ENCODE measurements at places on chromosomes 11 and 22. TPM values are rescaled to one million over a fixed set of nuclear protein-coding genes. Genes with fewer than 3 reads are reported as not detected.
A peak's percentile ranks its signal among the peaks of the same experiment; 100 is the strongest.

Gene GSTT2B
- total RNA-seq = 0.36 TPM

- DNase-seq = peak; percentile 82
Measured at GRCh38 chr11:17528181-17528691, 16.0 kb downstream of the USH1C start.

Gene GDPD5
- total RNA-seq = 14.5 TPM

GRCh38 chr11:47593934-47594855 is at the start of gene C1QTNF4:
Gene C1QTNF4 (minus strand): TSS chr11:47594411. CDS start chr11:47590810, 3,601 bp downstream.
- no peak for DNase-seq

Gene HSCB
- total RNA-seq = 12.8 TPM

GRCh38 chr11:69351460-69351859 is 57.5 kb downstream of the MYEOV start:
- DNase-seq = no peak

GRCh38 chr22:38132794-38133193 is 22.3 kb upstream of the BAIAP2L2 start:
- DNase-seq = no peak

All from activated CD4-positive, alpha-beta T cell treated with anti-CD3 and anti-CD28 coated beads, Interleukin-2, amount 10 ng/mL, durations not matched to agents 24 days and 14 days (primary cell).